ENCODE measurements at places on chromosomes 7 and 10.

GRCh38 chr7:47314248-47314647, 267.7 kb downstream of the TNS3 start:
- DNase-seq = no peak

DNA sequence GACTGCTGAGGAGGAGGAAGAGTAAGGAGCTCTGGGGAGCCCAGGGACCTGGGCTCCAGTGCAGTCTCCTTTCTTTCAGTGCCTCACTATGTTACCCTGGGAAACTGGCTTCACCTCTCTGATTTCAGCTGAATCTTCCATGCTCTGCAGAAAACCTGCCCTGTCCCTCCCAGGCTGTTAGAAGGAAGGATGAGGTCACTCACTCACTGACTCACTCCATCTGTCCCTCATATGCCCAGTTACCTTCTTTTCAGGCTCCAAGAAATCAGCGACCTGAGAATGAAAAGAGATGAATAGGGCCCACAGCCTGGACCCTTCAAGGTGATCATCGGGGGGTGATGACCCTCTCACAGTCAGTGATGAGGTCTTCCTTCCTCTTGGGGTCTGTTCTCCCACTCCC, 481 bp downstream of the SFTPA2 start:
- DNase-seq = no peak

DNA sequence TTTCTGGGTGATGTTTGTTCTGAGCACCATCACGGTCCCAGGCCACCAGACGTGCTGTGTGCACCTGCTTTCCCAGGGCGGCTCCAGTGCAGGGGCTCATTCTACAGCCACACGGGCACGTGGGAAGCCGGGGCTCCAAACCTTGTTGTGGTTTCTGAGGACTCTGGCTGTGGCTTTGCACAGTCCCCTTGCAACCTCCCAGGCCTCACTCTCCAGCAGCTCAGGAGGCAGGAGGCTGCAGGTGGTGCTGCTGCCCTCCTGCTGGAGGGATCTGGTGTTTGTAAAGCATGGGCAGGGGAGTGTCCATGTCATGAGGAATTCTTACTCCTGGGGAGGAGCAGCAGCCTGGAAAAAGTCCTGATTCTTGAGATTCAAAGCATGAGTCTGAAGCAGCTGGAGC, 54.3 kb downstream of the INSYN2A start:
- DNase-seq = no peak

DNA sequence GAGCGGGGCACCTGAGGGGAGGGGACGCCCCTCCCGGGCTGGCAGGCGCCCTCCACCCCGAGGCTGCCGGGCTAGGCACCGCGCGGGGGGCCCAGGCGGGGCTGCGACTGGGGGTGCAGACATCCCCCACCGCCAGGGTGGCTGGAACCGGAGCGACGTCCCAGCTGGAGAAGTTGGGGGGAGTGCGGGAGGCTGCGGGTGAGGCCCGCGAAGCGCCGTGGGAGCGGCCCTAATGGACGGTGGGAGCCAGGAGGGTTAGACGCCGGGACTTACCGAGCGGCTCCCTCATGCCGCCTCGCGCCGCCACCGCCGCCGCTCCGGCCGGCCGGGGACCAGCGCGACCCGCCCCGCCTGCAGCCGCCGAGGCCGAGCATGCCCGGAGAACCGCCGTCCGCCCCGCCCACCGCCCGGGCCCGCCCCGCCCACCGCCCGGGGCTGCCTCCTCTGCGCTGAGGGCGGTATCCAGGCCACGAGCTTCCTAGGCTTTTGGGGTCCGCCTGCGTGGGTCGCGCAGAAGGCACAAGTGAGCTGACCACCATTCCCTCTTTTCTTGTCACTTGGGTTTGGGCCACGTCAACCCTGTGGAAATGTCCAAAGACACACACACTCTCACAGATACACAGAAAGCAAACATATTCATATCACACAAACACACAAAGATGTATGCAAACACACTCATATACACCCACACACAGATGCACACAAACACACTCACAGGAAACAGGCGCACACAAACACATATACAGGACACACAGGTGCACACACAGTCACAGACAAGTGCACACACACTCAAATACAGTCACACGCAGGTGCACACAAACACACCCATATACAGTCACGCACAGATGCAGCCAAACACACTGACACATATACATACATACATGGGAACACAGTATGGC, at the start of gene JCAD:
JCAD (minus strand) TSS at position 378 of the 899 bp plus-strand sequence. CDS start 11,774 bp downstream, outside the sequence.
- peak; percentile 26 for DNase-seq

DNA sequence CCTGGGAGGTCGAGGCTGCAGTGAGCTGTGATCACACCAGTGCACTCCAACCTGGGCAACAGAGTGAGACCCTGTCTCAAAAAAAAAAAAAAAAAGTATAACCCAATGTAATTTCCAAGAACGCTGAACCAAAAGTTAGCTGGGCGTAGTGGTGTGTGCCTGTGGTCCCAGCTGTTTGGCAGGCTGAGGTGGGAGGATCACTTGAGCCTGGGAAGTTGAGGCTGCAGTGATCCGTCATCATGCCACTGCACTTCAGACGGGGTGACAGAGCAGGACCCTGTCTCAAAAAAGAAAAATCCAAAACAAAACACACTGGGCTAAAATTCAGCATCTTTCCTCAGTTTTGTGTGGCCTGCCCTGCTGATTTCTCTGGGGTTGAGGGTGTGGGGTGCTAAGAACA, 21.1 kb downstream of the HNRNPA2B1 start:
- no peak for DNase-seq

GRCh38 chr10:124598773-124599587, 137.4 kb downstream of the LHPP start:
- DNase-seq = no peak

DNA sequence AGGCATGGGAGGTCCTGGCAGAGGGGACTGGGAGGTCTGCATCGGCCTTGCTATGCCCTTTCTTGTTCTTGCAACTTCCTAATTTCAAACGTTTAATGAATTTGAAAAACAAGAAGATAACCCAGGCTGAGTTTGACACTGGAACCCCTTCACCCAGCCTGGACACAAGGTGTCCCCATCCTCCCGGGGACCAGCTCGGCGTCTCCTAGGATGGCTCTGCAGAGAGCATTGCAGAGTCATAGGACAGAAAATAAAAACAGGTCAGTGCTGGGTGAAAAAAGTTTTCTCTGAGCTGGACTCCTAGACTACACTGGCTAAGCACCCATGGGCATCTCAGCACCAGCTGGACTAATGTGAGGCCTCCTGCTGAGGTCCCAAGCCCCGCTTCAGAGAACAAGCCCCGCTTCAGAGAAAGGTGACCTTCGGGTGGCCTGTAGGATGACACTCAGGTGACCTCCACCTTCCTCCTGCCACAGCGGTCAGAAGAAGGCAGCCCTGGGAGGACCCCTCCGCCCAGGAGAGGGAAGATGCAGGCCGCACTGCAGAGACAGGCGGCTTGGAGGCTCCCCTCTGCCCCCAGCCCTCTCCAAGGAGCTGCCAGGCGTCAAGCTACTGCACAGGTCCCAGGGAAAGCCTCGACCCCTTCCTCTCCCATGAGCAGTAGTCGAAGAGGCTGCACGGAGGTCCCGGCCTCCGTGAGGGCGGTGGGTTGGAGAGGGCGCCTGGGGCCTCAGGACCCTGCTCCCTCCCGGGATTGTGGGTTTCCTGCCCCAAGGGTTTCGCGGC, 9.3 kb upstream of the UNCX start:
- DNase-seq = no peak

- DNase-seq = no peak
Observed at GRCh38 chr7:12025246-12025645, 185.8 kb upstream of the TMEM106B start.

- DNase-seq = no peak
Observed at GRCh38 chr10:26566525-26567350, 128.6 kb downstream of the APBB1IP start.

GRCh38 chr7:94392393-94392786, 2.3 kb upstream of the COL1A2 start:
- no peak for DNase-seq

- DNase-seq = no peak
Observed at GRCh38 chr10:116712519-116712918, 29.8 kb downstream of the HSPA12A start.

GRCh38 chr10:133358162-133358924, 524 bp upstream of the FUOM start:
- no peak for DNase-seq

- DNase-seq = no peak
Observed at GRCh38 chr7:121610243-121610642, 214.1 kb upstream of the FAM3C start.

GRCh38 chr10:69515699-69516259, 57.4 kb downstream of the NEUROG3 start:
- peak; percentile 59 for DNase-seq

DNA sequence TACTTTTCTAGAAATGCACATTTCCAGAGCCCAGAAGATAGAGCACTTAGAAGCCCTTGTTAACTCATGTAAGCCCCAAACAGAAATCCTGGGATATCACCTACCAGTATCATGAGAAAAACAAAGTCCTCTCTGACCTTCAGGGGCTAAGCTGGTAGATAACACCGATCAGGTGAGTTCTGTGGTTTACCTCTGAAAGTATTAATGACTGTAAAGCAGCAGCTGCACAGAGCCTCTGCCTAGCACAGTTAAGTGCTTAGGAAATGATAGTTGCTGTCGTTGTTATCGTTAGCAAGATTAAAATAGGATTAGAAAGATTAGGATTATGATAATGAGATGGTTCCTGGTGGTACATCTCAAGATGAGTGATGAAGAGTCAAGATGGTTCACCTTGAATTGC, 64.9 kb downstream of the PLXNA4 start:
- DNase-seq = no peak

DNA sequence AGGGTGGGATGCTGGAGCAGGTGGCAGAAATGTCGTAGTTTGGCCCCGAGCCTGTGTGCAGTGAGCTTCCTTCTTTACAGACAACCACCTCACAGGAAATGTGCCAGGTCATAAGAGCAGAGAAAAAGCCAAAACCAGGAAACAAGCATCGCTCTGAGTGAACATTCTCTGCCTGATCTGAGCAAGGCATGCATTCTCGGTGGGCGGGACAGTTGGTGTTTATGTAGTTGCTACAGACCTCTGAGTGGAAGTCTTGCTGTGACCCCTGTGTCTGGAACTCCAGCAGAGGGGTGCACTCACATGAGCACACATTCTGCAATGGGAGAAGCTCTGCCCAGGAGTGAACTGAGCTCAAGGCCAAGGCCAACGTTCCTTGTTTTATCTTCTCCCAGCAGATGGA, 230.1 kb downstream of the TCERG1L start:
- DNase-seq = no peak

DNA sequence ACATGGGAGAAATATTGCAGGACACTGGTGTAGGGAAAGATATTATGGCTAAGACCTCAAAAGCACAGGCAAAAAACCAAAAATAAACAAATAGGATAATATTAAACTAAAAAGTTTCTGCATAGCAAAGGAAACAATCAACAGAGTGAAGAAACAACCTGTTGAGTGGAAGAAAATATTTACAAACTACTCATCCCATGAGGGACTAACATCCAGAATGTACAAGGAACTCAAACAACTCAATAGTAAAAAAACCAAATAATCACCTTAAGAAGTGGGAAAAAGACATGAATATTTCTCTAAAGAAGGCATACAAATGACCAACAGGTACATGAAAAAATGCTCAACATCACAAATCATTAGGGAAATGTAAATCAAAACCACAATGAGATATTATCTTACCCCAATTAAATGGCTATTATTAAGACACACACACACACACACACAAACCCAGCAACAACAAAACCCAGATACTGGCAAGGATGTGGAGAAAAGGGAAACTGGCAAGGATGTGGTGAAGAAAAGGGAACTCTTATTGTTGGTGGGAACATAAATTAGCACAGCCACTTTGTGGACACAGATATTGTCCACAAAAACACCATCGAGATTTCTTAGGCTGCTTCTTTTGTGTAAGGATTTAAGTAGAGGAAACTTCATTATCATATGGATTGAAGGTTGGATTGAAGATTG, 9.8 kb upstream of the RAB18 start:
- DNase-seq = no peak

- no peak for DNase-seq
Observed at GRCh38 chr10:102538811-102539210, 35.0 kb downstream of the SUFU start.

DNA sequence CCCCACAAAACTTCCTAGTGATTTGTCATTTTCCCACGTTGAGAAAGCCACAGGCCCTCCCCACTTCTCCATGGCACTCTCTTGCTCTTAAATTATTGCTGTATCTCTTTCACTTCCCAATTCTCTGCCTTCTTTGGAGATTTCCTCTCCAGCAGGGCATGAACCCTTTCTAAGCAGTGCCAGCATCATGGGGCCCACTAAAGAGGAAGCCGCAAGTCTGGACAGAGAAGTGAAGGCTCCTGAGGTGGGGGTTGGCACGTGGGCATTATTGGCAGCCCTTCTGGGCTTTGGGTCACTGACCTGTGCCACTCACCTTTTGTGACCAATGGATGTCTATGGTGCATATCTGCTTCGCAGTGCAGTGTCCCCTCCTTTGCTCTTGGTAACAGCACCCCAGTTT, 97.7 kb upstream of the TCF7L2 start:
- DNase-seq = no peak

DNA sequence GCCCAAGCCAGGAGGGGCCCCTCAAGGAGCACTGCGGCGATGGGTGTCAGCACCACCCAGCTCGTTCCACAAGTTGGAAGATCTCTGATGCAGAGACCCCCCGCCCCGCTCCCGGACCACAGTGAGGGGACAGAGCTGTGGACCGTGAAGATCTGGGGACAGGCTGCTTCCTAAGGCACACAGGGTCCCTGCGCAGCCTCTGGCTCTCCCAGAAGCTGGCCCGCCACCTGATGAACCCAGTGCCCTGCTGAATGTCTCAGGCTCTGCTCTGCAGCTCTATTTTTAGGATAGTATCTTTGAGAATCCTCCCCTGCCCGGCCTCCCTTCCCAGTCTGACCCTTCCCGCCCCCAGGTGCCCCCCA, 29.7 kb downstream of the GBX1 start:
- DNase-seq = no peak

- no peak for DNase-seq
Observed at GRCh38 chr7:29865526-29865925, 59.2 kb downstream of the WIPF3 start.

- DNase-seq = no peak
Observed at GRCh38 chr7:91784469-91784868, 96.0 kb downstream of the MTERF1 start.

GRCh38 chr7:46011059-46011458, 90.0 kb upstream of the IGFBP3 start:
- no peak for DNase-seq

GRCh38 chr10:70587045-70587658, 15.4 kb downstream of the PRF1 start:
- DNase-seq = no peak

DNA sequence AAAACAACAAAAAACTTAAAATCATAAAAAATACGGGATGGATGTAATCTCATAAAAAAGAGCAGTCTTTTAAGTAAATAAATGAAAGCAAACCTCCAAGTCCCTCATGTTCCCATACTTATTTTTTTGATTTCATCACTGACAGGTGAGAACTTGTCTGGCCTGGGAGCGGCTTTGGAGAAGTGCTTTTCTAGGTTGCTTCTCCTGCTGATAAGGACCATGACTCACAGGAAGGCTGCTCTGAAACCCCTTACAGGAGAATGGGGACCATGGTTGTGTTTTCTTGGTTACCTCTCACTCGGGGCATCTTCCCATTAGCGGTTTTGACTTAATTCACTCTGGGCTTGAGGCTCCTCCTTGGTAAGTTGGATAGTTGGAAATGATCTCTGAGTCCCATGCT, 237.4 kb downstream of the CAMK1D start:
- DNase-seq = no peak

GRCh38 chr10:107418085-107418806, 253.7 kb upstream of the SORCS1 start:
- no peak for DNase-seq

All from stimulated activated CD4-positive, alpha-beta T cell treated with anti-CD3 and anti-CD28 coated beads, TNF-alpha, amount 100 ng/mL, for 4 hours (primary cell).